ENCODE measurements at places on chromosomes 6 and 20.

DNA sequence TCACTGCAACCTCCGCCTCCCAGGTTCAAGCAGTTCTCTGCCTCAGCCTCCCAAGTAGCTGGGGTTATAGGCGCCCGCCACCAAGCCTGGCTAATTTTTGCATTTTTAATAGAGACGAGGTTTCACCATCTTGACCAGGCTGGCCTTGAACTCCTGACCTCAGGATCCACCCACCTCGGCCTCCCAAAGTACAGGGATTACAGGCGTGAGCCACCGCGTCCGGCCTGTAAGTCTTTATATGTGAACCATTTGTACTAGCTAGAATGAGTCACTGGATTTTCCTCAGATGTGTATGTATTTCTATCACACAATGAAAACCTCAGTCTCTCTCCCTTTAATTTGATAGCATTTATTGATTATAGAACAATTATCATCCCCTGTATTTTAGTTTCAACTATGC is 34.0 kb downstream of the ITCH start:
- no peak for DNase-seq

DNA sequence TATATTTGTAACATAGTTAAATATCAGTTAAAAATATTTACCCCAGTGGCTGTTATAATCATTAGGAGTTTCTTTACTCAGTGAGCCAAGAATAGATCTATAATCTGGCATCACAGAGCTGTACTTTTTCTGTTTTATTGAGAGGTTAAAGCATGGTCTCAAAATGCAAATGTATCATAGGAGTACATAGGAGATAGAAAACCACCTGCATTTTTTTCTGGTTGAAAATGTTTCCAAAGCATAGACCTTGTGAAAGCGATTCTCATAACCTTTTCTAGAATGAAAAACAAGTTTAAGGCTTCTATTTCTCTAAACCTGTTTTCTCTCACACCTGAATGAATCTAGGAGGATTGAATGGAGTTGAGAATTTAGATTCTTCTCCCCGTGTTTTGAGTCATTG is 14.4 kb downstream of the KCNQ5 start:
- no peak for DNase-seq

GRCh38 chr6:39923861-39924260 is 10.4 kb downstream of the MOCS1 start:
- no peak for DNase-seq

DNA sequence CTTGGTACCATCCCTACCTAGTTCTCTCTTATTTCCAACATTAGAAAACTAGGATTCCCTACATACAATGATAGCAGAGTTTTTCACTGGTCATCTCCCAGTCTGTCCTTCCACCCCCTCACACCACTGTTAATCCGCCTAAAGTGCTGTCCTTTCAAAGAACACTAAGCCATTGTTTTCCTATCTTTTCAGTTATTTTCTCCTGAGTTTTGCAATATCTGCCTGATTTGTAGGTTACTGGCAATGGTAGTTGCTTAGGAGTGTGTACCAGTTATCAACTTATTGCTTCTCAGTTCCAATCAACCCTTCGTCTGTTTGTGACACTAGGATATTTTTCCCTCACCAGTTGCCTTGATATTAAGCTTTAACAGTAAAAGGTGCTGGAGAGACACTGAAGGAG is 135.0 kb downstream of the EPM2A start:
- no peak for DNase-seq
